Hepatocyte (in vitro differentiated cells): ENCODE measurements at places on chromosomes 3 and 15.
A peak's percentile ranks its signal among the peaks of the same experiment; 100 is the strongest.

DNA sequence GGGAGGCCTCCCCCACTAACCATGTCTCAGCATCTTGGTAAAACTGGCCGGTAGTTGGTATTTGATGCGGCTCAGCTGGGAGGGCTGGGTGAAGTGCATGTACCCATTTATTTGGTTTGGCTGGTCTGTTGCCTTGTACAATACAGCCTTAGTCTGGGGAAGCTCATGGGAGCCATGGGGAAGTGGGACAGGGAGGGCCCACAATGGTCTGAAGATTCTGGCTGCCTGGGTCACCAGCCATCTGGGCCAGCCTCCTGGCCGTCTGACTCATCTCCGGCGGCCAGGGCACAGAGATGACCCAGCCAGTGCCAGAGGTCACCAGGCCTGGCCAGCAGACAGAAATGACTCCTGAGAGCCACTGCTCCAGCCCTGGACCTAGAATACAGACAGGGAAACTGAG lies 51.6 kb upstream of the SMAD6 start:
- no peak for DNase-seq

DNA sequence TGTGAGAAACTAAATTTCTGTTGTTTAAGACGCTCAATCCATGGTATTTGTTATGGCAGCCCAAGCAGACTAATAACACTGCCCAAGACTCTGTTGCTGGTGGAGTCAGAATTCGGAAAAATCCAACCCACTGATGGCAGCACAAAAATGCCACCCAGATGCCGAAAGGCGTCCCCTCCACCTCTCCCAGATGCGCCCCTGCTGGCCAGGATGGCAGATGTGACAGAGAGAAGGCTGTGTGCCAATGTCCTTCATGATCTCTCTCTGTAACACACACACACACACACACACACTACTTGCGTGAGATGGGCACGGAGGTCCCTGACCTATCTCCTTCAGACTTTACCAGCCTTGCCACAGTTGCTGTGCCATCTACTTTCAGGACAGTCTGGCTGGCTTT lies 10.9 kb upstream of the LYSMD4 start:
- no peak for DNase-seq

DNA sequence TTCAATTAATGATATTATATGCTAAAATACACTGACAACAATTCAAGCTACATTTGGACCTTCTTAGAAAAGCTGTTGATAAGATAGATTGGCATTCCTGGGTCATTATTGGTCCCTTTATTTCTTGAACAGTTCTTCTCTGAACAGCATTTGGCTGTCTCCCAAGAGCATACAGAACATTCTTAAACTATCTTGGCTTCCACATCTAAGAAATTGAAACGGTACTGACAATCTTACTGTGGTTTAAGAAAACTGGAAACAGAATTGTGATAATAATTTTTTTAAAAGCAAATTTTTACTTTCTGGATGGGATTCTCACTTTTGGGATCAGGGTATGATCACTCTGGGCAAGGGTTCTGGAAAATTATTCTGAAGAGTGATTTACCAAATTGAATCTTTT lies 161.7 kb upstream of the ZNF385D start:
- no peak for DNase-seq

GRCh38 chr15:41231422-41232226 lies 556 bp downstream of the CHP1 start:
- no peak for DNase-seq

GRCh38 chr15:92653836-92654539 lies 1.6 kb downstream of the FAM174B start:
- DNase-seq = peak; percentile 72

DNA sequence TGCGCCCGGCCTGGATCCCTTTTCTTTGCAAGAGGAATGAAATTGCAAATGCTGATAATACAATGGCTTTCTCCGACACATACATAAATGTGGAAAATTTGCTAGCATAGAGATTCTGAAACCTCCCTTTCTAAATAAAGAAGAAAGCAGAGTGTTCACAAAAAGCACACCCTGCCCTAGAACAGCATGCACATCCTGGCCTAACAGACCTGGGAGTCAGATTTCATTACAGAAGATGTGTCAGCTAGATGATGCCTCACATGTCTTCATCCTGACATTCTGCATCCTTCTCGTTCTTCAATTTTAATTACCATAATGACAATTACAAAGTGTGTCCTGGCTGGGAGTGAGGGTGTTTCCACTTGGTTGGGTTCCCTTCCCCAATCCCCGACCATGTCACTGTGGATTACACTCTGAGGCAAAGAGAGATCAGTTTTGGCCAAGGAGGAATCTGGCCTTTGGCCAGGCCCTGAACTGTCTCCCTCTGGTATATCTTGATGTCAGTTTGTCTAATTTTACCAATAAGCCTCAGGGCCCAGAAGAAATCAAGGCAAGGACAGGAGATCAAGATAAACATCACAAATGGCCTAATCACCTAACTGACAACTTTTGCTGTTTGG lies 104.9 kb upstream of the SPATA12 start:
- DNase-seq = no peak

DNA sequence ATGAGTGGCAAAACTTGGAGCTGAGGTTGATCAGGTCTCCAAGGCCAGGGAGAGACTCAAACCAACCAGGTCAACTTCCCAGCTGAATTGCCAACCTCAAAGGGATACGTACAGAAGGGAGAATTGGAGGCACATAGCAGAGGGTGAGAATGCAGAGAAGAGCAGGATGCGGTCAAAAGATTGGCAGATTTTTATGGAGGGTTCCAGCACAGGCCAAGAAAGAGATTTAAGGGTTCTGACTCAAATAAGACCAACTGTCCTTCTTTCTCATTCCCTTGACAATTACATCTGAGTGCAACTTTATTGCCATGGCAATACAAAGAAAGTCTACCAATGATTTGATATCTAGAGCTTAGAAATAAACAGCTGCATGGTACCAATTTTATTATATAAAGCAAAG lies 33.2 kb downstream of the SCG5 start:
- no peak for DNase-seq

DNA sequence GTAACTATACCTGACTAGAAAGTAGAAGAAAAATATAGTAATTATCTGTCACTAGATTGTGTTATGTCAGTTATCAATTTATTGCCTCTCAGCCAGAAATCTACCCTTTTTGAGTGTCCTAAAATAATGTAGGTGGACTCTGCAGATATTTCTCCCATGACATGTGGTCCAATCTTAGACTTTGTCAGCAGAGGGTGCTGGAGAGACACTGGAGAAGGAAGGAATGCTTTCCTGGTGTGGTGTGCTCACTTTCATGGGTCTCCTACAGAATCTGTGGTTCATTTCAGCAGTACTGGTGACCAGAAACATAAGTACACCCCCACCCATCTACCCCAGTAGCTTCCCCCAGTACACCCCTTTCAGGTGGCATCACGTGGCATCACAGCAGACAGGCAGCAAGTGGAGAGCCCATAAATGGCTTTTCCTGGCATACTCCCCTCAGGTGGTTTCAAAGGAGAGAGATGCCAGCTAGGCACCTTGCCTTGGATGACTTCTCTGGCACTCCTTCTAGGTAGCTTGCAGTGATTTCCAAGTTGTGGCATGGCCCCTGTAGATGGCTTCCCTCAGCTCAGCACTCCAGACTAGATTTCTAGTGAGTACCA lies 114.7 kb downstream of the GADL1 start:
- peak; percentile 54 for DNase-seq

GRCh38 chr3:39166134-39166710 lies 12.8 kb upstream of the CSRNP1 start:
- peak; percentile 80 for DNase-seq

- DNase-seq = no peak
Measured at GRCh38 chr15:90205050-90205848, 4.1 kb downstream of the SEMA4B start.

DNA sequence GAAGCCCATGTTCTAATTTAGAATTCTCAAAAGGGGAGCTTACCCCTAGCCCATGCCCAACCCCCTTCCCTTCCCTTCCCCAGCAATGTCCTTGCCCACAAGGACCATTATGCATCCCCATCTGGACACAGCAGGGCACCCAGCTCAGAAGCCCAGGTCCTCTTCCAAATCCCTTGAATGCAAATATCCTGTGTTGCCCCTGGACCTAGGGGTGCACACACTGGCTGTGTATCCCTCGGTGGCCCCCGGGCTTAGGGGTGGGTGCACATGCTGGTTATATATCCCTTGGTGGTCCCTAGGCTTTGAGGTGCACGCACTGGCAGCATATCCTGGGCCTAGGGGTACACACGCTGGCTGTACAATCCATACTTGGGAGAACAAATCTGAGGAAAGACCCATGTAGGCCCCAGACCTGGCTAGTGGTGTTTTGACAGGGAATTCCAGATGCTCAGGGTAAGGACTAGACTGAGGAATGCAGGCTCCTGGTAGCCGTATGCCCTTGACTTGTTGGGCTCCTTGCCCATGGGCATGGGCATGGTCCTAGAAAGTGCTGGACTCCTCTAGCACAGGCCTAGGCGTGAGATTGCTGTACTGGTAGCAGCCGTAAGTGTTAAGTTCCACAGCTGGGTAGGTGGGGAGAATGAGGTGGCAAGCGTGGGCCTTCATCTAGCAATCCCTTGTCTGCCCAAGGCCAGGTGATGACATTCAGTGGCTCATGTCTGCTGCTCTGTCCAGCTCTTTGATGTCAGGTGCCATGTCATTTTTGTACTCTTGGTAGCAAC lies 222.4 kb downstream of the OPA1 start:
- DNase-seq = no peak

DNA sequence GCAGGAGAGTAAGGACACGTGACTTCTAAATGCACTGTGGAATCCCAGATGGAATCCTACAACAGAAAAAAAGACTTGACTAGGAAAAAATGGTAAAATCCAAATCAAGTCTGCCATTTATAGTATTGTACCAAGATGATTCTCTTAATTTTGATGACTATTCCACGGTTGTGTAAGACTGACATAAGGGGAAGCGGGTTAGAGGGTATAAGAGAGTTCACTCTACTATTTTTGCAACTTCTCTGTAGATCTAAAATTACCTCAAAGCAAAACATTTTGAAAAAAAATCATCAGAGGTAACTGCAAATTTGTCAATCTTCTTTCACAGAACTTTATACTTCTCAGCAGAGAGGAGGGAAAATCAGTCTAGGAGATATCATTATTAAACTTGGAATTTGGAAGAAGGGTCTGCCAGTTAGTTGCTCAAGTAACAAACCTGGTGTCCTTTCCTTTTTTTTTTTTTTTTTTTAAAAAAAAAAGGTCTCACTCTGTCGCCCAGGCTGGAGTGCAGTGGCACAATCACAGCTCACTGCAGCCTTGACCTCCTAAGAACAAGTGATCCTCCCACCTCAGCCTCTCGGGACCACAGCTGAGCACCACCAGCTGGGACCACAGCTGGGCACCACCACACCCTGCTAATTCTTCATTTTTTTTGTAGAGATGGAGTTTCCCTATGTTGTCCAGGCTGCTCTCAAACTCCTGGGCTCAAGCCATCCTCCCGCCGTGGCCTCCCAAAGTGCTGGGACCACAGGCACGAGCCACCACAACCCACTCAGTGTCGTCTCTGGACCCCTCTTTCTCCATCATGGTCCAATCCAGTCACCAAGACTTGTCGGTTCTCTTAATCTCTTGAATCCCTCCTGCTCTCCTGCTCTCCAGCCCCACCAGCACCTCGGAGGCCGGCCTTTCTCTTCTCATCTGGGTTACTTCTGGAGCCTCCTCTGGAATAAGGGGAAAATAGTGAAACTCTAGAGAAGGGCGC lies 14.9 kb upstream of the HES1 start:
- no peak for DNase-seq

DNA sequence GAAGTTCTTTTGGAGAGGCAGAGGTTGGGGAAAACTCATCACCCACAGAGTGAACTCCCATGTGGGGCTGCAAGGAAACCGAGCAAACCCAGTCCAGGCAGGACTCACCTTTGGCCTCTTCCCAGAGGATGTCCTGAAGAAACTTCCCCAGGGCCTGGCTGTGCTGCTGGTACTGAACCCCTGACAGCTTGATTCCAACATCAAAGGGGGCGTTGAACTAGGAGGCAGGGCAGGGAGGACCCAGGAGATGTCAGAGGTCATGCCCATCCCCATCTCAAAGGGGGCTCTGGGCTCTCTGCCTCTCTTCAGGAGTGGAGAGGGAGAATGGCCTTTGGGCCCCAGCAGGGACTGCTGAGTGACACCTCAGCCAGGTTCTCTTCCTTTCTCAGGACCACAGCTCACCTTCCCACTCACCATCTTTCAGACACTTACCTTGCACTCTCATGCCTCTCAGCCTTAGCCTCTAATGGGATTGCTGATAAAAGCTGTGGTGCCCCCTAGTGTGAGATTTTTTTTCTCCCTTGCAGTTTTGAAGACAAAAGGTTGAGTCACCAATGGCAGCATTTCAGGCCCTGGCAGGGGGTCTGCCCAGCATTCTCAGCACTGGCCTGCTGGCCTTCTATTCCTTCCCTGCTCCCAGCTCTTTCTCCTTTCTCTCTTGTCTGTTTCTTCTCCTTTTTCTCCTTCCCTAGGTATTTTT lies 6.0 kb downstream of the GHRL start:
- no peak for DNase-seq

DNA sequence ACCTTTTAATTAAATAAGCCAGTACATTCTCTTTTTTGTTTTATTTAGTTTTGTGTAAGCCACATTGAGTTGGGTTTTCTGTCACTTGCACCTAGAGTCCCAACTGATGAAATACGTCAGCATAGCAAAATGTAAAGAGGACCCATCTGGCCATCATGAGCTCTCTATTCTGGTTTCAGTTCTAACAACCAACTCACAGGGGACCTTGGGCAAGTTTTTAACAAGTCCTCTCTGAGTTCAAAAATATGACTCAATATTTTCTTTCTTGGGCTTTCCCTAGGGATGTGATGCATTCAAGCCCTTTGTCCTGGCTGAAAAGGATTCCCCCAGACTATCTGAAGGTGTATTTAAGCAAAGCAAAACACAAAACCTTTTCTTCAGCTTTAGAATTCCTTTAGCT lies 32.9 kb downstream of the PLCH1 start:
- DNase-seq = no peak

- peak; percentile 92 for DNase-seq
Measured at GRCh38 chr15:28098766-28099554, at the start of gene OCA2. Gene OCA2 (minus strand): TSS chr15:28099315. CDS start chr15:28081874, 17,441 bp downstream.
